ENCODE measurements at places on chromosomes 3 and 15.

GRCh38 chr3:195044411-195044810 lies 226.5 kb downstream of the XXYLT1 start:
- no peak for DNase-seq

GRCh38 chr3:125188955-125189354 lies 23.6 kb downstream of the SLC12A8 start:
- DNase-seq, result no peak

- no peak for DNase-seq
Measured at GRCh38 chr3:14118400-14119381, 6.0 kb downstream of the CHCHD4 start.

- DNase-seq, result no peak
Measured at GRCh38 chr3:169122416-169122815, 541.1 kb downstream of the MECOM start.

GRCh38 chr3:111808439-111808838 lies 50.6 kb upstream of the PHLDB2 start:
- DNase-seq, result no peak

DNA sequence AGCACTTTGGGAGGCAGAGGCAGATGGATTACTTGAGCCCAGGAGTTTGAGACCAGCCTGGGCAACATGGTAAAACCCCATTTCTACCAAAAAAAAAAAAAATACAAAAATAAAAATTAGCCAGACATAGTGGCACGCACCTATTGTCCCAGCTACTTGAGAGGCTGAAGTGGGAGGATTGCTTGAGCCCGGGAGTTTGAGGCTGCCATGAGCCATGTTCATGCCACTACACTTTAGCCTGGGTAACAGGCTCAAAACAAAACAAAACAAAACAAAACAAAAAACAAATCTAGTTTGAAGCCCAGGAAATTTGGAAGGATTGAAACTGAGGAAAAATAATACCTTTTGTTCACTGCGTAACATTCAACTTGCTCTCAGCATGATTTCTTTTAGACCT lies 16.6 kb downstream of the TMOD3 start:
- DNase-seq, result no peak

DNA sequence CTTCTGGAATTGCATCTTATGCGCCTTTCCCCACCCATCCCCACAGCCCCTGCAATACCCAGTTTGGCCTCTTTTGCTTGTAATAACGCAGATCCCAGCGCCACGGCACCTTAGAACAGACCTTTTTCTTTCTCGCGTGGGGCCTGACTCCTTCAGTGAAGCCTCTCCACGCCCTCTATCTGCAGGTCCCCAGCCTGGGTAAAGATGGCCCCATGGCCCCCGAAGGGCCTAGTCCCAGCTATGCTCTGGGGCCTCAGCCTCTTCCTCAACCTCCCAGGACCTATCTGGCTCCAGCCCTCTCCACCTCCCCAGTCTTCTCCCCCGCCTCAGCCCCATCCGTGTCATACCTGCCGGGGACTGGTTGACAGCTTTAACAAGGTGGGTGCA lies 594 bp downstream of the CRELD1 start:
- peak; percentile 36 for DNase-seq

DNA sequence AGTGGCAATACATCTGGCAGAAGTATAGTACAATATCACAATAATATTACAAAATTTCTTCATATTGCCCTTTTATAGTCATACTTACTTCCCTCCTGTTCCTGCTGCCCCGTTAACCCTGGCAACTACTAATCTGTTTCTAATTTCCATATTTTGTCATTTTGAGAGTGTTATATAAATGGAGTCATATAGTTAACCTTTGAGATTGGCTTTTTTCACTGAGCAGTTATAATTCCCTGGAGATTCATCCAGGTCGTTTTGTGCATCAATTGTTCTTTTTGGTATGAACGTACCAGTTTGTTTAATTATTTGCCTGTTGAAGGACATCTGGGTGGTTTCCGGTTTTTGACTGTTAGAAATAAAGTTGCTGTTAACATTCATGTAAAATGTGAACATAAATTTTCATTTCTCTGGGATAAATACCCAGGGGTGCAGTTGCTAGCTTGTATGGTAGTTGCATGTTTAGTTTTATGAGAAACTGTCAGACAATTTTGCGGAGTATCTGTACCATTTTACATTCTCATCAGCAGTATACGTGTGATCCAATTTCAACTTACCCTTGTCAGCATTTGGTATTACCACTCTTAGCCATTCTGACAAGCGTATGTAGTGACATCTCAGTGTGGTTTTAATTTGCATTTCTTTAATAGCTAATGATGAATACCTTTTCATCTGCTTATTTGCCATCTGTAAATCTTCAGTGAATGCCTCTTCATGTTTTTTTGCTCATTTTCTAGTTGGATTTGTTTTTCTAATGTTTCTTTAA lies 32.2 kb upstream of the IL20RB start:
- no peak for DNase-seq

DNA sequence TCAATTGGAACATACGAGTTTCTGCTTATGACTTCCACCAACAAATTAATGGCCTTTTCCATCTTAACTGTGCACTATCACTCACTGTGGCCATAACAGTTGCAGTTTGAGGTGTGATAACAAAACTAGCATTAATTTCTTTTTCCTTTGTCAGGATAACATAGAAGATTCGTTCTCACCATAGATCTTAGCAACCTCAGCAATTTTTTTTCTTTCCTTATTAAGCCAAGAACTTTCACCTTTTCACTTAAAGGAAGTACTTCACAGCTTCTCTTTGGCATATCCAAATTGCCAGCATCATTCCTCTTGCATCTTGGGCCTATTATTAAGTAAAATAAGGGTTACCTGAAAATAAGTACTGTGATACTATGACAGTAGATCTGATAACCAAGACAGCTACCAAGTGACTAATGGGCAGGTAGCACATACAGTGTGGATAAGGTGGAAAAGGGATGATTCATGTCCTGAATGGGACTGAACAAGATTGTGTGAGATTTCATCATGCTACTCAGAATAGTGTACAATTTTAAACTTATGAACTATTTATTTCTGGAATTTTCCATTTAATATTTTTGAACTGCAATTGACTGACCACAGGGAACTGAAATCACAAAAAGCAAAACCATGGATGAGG lies 46.6 kb downstream of the CEP70 start:
- no peak for DNase-seq

GRCh38 chr3:23981136-23981535 lies 36.0 kb downstream of the NR1D2 start:
- no peak for DNase-seq
